ENCODE measurements at places on chromosomes 3 and 15. TPM values are rescaled to one million over a fixed set of nuclear protein-coding genes. Genes with fewer than 3 reads are reported as not detected.

The AHSG gene
- total RNA-seq, result 0.26 TPM

The CHRNA7 gene
- 3.8 TPM for total RNA-seq

The MRPS22 gene
- 62.1 TPM for total RNA-seq

The IMPG2 gene
- total RNA-seq, result 2.3 TPM

The TIMMDC1 gene
- total RNA-seq, result 49.1 TPM

The KCNH8 gene
- 1.5 TPM for total RNA-seq

All from urinary bladder (tissue), 4 donors.